NCI-H82 (cell line): ENCODE measurements at places on chromosomes 5 and 9.

GRCh38 chr9:132144708-132145365, 17.0 kb upstream of the NTNG2 start:
- DNase-seq: no peak

DNA sequence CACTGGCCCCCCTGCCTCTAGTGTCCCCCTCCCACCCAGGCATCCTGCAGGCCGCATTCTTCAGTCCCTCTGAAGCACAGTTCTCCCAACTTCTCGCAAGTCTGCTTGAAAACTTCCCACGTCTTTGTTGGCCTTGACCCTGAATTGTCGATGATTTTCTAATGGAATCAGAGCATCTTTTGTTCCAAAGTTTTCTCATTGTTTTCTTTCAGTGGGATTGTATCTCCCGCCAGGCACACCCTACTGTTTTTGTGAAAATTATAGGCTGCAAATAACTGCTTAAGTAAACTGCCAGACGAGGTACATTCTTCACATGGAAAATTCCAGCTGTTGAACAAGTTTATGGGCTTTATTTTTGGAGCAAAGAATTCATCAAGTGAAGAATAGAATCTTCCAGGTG, 122.6 kb upstream of the SLC25A48 start:
- DNase-seq: no peak

DNA sequence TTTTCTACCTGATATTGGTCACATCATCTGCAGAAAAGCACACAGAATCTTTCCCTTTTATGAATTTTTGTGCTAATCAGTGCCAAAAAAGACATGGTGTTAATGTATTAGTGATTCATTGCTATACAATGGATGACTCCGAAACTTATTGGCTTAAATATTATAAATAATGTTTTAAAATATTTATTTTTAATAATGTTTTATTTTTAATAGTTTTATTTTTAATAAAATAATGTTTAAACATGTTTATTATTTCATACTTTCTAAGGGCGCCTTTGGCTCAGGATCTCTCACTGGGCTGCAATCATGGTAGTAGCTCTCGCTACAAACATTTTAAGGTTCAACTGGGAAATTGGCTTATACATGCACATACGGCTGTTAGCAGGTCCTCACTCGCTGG, 65.7 kb downstream of the CDH12 start:
- no peak for DNase-seq

DNA sequence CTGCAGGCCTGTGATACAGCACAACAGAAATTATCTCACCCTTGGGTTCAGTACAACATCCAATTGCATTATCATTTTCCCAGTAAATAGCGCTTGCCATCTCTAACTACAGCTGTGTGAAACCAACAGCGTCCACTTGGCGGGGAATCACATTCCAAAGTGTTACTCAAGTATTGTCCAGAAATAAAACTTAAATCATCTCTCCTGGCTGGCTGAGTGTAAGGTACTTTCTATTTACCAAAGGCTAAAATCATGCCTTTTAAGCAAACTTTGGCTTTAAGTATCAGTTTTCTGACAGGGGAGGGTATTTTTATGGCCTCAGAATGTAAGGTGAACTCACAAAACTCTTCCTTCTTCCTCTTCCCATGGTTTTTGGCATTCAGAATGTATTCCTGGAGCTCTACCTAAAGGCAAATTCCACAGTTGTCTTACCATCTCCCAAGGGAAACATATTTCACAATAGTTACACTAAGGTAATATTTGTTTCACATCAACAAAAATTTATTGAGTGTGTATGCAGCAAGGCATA, 205.6 kb upstream of the MPDZ start:
- no peak for DNase-seq

DNA sequence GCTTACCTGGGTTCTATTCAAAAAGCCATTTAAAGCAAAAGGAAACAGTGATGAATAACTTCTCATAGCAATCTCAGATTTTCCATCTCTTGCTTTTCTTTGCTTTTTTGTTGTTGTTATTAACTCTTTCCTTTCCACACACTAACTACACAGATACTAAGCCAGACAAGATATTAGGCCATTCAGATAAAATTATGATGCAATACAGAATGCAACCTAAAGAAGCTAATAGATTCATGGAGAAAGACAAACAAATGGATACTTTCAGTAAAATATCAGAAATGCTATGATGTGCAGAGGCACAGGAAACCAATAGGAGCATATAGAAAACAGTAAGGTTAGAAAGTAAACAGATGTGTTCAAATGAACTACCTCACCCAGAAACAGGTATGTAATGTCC, 597.0 kb upstream of the ITGA1 start:
- DNase-seq: no peak

- no peak for DNase-seq
These were observed 183.5 kb downstream of the RFX3 start for GRCh38 chr9:3342159-3342777.

GRCh38 chr9:93262537-93263310, 78.8 kb downstream of the WNK2 start:
- no peak for DNase-seq

GRCh38 chr5:80212171-80212667, 43.6 kb downstream of the SERINC5 start:
- DNase-seq: no peak

DNA sequence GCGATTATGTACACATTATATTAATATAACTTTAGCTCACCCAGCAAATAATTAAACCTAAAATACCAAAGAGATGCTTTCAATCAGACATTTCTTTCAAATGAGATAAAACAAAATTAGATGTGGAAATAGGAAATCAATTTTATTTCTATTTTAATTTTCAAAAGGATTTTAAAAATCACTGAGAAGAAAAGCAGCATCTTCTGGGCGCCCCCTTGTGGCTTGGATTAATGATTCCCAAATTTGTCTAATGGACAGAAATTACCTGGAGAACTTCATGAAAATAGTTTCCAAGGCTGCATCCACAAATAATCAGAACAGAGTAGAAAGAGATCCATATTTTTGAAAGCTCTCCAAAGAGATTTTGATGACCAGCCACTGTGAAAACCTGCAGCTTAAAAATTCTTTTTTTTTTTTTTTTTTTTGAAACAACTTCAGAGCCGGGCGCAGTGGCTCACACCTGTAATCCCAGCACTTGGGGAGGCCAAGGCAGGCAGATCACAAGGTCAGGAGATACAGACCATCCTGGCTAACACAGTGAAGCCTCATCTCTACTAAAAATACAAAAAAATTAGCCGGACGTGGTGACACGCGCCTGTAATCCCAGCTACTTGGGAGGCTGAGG, 50.9 kb upstream of the CEMIP2 start:
- DNase-seq: peak; percentile 61

DNA sequence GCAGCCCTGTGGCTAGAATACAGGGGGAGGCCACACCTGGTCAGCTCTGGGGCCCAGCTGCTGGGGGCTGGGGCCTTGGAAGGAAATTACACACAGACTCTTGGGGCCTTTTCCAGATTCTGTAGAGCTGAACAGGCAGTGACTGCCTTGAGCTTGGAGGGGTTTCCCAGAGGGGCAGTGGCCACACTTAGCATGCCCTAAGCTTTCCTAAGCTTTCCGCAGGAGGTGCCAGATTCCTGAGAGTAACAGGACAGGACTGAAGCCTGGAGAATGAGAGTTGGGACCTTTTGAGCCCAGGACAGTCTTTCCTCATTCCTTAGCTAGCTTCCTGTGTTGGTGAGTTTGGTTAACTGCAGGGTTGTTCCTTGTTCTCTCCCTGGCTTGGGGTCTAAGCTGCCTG, 1.4 kb downstream of the TBC1D13 start:
- no peak for DNase-seq

- DNase-seq: no peak
These were observed 239.4 kb upstream of the PANK3 start for GRCh38 chr5:168818558-168818957.

DNA sequence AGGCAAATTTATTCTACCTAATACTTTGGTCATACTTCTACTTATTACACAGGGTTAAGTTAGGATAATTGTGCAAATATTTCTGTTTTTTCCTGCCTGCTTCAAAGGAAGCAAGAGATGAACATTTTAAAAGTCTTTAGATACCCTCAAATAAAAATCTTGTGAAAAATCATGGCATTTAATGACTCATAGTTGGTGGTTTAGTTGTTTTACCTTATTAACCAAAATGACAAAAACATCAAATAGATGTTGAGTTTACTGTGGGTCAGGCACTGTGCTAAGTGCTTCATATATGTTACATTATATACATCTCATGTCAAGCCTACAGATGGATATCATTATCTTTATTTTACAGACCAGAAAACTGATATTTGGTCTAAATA, 54.4 kb downstream of the ZNF474 start:
- no peak for DNase-seq

DNA sequence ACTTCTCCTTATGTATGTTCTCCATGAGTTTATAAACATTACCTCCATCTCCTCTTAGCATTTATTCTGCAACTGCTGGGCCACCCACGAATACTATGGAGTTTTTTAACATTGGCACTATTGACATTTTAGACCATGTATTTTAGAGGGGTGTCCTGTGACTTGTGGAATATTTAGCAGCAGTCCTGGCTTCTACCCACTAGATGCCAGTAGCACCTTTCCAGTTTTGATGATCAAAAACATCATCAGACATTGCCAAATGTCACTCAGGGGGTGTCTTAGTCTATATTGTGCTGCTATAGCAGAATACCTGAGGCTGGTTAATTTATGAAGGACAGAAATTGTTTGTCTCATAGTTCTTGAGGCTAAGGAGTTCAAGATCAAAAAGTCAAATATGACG, 187.5 kb upstream of the RORB start:
- DNase-seq: peak; percentile 36

DNA sequence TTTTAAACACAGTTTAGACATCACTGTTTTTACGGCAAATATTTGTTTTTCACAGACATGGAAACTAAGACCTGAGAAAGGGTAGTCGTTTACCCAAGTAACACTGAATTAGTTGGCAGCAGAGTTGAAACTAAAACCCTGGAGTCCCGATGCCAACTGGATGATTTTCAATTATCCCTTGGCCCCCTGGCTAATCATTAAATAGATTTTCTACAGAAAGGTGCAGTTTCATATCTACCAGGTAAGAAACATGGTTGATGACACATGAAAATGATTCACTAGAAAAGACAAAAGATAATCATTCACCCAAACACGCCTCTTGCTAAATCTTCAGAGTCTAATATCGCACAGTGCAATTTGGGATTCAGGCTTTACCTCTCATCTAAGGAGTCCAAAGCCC, 136.9 kb downstream of the SEMA5A start:
- DNase-seq: no peak

DNA sequence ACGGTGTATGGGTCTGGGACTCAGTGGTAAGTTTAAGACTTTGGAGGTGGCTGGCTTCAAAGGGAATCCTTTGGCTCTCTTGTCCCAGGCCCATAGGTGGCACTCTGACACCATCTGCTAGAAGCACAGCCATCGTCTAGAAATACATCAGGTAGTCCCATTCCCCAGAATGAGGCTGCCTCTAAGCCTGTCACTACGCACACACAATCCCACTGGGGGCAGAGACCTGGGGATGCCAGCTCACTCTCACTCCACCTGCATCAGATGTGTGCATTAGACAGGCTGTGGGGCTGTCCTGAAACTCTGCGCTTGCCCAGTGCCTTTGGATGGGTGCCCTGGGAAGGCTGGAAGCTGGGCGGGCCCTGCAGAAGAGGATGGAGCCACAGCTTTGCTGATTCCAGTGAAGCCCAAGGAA, 127.5 kb upstream of the PANK3 start:
- peak; percentile 92 for DNase-seq

GRCh38 chr5:173310218-173310769, 17.9 kb downstream of the STC2 start:
- DNase-seq: no peak
